Activated naive CD4-positive, alpha-beta T cell (primary cell): ENCODE measurements at places on chromosomes 5 and 9.

GRCh38 chr5:62791059-62791458, 212.4 kb downstream of the LRRC70 start:
- DNase-seq, result no peak

GRCh38 chr9:130018265-130018664, 24.7 kb downstream of the FNBP1 start:
- no peak for DNase-seq

- DNase-seq, result no peak
These were observed 297.8 kb upstream of the ACTBL2 start for GRCh38 chr5:57780306-57780960.

DNA sequence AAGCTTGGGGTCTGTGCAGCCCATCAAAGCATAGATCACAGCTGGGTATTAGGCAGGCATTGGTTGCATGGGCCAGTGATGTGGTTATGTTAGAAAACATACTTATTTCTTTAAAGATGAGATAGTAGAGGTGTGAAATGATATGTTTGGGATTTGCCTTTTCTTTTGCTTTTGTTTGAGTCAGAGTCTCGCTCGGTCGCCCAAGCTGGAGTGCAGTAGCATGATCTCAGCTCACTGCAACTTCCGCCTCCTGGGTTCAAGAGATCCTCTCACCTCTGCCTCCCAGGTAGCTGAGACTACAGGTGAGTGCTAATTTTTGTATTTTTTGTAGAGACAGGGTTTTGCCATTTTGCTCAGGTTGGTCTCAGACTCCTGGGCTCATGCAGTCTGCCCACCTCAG, 84.8 kb downstream of the PDE6A start:
- DNase-seq, result no peak

DNA sequence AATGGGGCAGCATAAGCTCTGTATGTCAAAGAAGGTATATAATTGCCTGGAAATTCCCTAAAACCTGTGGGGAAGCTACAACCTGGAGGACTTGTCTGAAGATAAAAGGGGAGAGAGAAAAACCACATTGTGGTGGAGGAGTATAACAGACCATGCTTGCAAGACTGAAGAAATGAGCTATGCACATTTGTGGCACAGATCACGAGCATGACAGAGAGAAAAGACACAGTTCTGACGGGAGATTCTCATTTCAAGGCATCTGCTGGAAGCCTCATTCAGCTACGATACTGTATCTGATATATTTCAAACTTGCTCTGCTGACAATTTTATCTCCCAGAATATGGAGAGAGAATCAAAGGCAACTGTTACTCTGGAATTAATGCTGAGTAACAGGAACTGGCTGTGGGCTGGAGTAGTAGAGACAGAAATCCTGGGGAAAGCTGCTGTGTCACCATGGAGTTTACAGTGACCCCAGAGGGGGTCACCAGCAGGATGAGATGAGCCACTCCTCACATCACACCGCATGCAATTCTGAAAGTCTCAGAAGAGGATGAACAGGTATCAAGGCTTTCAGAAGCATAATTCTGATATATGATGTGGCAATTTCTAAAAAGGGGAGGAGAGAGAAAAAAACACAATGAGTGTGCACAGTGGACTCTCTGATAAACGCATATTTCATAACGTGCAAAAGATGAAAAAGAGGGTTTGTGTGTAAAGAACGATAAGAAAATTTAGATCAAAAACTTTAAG, 528.8 kb downstream of the IRX1 start:
- DNase-seq, result no peak

GRCh38 chr5:54274944-54275343, 35.4 kb downstream of the ARL15 start:
- DNase-seq, result no peak

DNA sequence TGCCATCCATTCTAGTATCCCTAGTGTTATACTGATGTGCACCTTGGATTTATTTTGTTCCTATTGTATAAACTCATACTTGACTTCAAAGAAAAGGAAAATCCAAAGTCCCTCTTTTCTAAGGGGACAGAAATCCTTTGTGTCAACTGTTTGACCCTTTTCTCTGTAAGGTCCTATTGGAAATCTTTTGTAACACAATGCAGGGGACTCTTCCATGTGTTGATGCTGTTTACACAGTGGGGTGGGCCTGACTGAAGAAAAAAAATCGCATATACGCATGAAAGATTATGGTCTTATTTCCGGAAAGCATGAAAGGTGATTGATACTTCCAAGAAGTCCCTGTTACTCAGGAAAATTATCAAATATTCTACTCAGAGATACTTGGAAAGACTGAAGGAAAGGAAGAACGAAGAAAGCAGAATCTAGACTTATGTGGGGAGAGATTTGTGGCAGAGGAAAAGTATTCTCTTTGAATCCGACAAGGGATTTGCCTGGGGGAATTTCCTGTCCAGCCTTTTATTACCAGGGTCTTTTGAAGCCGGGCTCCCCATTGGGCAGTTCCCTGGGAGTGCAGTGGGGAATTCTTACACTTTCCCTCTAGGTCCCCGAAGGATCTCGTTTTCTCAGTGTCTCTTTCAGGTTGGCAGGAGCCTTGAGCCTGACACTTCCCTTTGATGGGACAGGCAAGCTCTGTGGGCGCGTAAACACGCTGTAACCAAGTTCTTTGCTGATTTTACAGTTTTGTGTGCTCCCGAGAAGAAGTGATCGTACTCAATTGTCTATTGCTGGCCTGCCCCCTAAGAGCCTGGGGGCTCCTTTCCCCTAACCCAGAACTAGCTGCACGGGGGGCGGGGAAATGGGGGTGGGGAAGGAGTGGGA, 779 bp upstream of the VCAN start:
- no peak for DNase-seq

- DNase-seq, result no peak
These were observed 33.5 kb upstream of the TMEM252 start for GRCh38 chr9:68574150-68574549.

DNA sequence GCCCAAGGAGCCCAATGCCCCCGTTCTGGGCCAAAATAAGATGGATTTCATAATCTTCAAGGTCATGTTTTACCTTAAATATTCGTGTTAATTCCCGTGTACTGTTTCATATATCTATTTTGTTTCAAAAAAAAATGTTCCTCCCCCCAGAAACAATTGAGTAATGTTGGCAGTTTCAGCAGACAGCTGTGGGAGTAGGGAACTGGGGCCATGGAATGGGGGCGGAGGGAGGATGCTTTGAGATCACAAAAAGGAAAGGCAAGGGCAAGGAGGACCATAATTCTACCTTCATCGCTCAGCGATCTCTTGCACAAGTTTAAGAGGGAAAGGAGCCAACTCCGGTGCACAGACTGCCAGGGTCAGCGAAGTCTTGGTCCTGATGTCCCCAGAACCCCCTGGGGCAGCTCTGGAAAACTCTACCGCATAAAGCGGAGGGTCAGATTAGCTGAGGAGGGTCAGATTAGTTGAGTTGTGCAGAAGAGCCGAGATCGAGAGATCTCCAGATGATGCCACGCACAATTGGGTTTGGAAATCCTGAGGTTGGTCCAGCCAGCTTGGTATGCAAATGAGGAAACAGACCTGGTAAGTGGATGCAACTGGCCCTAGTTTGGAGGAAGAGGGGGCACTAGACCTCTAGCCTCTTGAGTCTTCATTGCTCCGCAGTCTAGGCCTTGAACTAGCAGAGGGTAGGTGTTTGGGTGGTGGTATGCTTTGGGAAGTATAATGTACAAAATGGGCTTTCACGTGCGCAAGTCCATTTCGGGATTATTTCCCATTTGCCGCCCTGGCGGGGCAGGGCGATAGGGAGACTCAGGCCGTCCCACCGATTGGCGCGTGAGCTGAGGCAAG, 24.0 kb downstream of the CDKN2A start:
- no peak for DNase-seq

DNA sequence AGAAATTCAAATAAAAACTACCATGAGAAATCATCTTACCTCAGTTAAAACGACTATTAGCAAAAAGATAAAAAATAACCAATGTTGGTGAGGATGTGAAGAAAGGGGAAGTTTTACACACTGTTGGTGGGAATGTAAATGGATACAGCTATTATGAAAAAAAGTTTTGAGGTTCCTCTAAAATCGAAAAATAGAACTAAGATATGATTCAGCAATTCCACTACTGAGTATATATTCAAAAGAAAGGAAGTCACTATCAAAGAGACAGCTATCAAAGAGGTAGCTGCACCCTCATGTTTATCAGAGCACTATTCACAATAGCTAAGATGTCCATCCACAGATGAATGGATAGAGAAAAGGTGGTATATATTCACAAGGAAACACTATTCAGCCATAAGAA, 1888.4 kb downstream of the MAT2B start:
- no peak for DNase-seq
